Activated CD4-positive, alpha-beta T cell treated with anti-CD3 and anti-CD28 coated beads for 24 hours (primary cell): ENCODE measurements at places on chromosomes 6 and 20.

DNA sequence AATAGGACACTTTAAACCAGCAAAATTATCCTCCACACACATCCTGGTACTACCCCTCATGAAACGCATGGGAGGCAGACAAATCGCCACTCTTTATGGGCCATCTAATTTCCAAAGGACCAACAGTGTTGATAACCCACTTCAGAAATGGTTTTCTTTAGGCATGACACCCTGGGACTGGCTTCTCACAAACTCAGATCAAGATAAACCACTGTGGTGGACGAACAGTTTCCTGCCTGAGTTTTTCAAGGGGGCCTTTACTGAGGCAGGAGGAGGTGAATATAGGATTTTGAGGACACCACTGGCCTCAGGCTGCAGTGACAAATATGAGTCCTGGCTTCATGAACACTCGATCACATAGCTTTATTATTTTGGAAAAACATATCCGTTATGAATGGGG lies 26.0 kb downstream of the TRAM2 start:
- no peak for DNase-seq

DNA sequence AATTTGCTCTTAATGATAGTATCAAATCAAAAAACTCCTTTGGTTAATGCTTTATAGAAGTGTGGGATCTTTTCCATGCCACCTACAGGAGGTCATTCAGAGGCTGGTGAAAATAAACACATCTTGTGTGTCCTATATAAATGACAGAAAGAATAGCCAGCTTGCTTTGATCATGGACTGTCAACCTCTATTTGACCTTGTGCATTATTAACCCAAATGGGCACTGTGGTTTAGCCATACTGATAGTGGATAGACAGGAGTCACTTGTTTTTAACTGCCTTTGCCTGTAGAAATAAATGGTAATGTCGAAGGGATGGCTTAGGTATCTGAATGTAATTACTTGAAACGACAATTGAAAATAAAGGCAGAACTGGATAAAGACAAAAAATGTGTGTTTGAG lies 123.8 kb downstream of the CDKAL1 start:
- DNase-seq: no peak

DNA sequence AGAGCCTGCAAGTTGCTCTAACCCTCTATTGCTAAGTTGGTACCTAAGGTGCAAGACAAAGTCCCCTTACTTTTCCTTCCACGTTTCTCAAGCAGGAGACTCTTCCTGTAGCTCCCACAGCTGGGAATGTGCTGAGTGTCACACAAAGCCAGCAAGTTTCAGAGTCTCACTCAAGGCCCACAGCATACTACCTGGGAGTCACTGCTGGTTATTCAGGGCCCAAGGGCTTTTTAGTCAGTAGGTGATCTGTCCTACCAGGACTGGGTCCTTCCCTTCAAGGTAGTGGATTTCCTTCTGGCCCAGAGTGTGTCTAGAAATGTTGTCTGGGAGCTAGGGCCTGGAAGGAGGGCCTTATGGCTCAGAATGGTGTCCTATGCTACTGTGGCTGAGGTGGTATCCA lies 261.9 kb upstream of the CITED2 start:
- DNase-seq: no peak

DNA sequence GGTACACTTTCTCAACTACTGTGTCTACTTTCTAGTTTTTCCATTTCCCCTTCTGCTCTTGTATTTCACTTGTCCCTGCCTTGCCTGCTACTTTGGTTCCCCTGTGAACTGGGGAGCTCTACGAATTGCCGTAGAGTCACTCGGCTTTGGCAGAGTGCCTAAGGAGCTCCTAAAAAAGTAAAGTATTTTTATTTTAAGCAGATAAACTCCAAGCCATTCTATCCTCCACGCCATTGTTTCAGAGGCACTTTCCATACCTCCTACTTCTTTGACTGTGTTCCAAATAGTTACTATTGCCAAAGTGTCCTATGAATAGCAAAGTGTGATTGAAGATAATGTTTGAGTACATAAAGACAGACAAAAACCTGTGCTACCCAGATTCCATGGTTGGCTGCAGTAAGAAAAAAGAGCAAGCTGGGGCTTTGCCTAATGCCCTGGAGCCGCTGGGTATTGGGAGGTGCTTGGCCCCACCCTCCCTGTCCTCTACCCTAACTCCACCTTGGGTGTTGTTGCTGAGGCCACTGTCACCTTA lies 5.1 kb upstream of the MBOAT1 start:
- DNase-seq: no peak

DNA sequence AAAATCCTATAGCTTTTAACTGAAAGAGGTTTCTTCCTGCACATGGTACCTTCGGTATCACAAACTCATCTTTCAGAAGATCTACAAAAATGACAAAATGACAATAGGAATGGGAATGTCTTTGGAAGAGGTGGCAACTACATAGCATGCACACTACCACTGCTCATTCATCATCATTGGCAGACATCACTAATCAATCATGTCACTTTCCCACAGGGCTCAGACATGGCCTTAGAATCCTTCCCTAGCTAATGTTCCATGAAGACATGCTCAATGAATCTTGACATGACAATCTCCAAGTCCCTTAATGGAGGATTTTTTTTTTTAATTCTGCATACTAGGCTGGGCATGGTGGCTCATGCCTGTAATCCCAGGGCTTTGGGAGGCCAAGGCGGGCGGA lies 3.2 kb upstream of the PGC start:
- DNase-seq: no peak

- DNase-seq: no peak
Observed at GRCh38 chr6:138957903-138958302, 30.1 kb downstream of the REPS1 start.

GRCh38 chr6:20271818-20272217 lies 59.5 kb upstream of the MBOAT1 start:
- no peak for DNase-seq

- DNase-seq: no peak
Observed at GRCh38 chr6:88810701-88811100, 152.7 kb downstream of the RNGTT start.

DNA sequence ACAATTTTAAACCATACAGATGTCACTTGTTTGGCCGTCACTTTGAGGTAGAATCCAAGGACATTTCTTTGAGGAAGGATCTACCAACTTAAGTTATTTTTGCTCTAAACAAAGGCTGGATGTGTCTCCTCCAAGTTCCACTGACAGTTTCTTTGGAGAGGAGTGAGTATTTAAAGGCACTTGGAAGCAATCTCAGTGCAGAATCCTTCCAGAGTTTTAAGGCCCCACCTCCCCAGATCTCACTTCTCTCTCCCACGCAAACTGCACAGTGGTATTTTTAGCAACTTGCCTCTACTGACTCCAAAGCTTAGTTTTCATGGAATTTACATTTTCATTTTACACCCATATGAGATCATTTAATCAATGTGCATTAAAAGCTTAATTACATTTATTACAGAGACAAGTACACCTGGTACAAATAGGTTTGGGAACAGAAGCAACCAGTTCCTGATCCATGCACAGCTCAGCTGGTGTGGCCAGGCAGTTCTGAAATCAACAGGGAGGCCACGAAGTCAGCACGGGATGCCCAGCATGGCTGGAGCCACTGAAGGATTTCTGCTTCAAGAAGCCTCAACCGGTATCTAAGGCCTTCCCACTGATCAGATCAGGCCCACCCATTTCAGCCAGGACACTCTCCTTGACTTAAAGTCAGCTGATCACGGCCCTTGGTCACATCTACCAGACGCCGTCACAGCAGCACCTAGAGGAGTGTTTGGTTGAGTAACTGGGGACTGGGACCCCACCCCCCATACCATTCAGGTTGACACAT lies 109.8 kb downstream of the SYCP2 start:
- DNase-seq: no peak

GRCh38 chr6:142356884-142357225 lies 55.0 kb downstream of the ADGRG6 start:
- DNase-seq: no peak
